ENCODE measurements at places on chromosomes 4 and X.
A peak's percentile ranks its signal among the peaks of the same experiment; 100 is the strongest.

- DNase-seq, result peak; percentile 1
These were observed 26.0 kb downstream of the CAPN6 start for GRCh38 chrX:111244235-111244750.

DNA sequence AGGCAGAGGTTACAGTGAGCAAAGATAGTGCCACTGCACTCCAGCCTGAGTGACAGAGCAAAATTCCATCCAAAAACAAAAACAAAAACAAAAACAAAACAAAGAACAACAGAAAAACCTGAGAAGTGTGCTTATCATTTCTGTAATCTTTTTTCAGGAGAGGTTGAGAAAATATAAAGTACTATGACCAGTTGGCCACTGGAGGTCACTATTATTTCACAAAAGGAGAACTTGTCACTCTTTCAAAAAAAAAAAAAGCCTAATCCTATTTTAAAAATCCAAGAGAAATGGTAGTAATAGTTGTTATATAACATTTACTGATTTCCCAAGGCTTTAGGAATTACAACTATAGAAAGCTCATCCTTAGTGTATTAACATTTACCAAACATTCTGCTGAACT, 24.9 kb upstream of the RNF150 start:
- DNase-seq, result peak; percentile 38

GRCh38 chr4:157591245-157591644, 370.7 kb downstream of the GRIA2 start:
- DNase-seq, result no peak

DNA sequence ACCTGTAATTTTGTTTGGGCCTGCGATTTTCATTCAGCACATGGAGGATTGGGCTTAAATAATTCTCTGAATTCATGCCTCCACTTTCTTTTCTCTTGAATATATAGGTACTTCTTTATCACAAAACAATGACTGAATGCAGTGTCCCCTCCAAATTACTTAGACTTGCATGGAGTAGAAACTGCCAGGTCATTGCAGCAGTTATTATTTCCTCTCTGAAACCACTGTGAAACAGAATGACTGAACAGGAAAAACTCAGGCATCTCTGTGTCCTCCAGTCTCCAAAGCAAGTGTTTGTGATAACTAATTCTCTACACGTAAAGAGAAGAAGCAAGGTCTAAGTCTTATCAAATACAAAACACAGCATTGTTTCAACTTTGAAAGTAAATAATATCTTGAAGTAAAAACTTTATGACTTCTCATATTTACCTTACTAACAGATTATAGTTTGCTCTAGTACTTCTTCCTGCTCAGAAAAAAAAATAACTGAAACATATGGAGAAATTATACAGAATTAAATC, 144.5 kb upstream of the DIAPH2 start:
- DNase-seq, result no peak

DNA sequence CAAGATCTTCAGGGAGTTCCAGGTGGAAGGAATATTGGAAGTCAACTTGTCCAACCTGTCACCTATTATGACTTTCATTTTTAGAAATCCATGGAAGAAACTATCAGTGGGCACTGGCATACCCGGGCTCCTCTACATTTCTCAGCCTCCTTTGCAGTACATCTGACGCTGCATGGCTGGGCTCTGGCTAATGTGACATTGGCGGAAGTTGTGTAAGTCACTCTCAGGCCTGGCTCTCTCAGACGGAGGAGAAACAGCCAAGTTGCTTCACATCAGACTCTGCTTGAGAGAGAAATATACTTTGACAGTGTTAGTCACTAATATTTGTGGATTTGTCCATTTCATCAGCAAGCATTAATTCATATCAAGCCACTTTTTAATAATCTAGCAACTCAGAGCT, 4.5 kb downstream of the DCHS2 start:
- no peak for DNase-seq

DNA sequence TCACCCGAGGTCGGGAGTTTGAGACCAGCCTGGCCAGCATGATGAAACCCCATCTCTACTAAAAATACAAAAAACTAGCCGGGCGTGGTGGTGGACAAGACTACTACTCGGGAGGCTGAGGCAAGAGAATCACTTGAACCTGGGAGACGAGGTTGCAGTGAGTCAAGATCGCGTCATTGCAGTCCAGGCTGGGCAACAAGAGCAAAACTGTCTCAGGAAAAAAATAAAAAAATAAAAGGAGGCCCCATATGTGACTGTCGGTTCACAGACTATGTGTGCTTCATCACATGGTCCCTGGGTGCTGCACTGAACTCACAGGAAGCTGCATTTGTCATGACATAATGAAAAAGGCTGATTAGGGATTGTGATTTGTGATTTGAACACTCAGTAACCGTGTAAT, 6.4 kb downstream of the TRIML1 start:
- DNase-seq, result no peak

- DNase-seq, result no peak
These were observed 88.6 kb upstream of the FRMPD3 start for GRCh38 chrX:107360788-107361360.

GRCh38 chr4:26094076-26094475, 180.1 kb downstream of the SMIM20 start:
- no peak for DNase-seq

- no peak for DNase-seq
These were observed 63.8 kb downstream of the PTPN13 start for GRCh38 chr4:86657910-86658309.

DNA sequence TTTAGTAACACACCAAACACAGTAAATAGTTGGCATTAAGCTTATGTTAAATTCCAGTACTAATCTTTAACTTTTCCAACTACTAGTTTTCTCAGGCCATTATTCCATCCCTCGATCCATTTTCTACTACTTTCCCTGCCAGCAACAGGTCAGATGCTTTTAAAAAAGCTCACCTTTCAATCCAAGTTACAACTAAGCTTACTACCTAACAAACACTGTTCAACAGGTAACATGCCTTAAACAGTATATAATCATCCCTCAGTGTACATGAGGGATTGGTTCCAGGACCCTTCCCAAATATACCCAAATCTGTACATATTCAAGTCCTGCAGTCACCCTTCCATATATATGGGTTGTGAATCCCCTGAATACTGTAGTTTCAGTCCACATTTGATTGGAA, 5.5 kb downstream of the CCNA2 start:
- DNase-seq, result no peak

GRCh38 chr4:98363431-98363830, 102.2 kb downstream of the RAP1GDS1 start:
- DNase-seq, result no peak

DNA sequence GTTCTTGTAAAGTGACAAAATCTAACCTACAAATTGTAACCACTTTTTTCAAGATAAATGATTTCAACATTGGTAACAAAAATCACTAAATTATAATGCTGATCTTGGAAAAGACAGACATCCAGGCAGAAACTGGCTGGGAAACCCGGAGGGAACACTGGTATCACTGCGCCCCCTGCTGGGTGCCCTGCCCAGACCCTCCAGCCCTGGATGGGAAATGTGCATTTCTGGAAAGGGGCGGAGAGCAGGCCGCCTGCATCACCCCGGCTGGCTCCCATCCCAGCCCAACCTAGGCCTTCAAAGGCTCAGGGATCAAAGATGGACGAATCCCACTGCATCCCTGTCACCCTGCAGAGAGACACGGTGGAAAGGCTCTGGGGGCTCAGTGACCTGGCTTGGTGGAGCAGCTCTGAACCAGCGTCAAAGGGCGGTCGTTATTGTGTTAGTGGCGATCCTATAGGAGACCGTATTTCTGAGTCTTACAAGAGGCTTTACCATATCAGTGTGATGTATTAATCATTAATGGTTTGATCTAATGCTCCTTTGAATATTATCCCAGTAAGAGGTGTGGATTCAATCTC, 37.3 kb downstream of the ACOX3 start:
- peak; percentile 68 for DNase-seq

DNA sequence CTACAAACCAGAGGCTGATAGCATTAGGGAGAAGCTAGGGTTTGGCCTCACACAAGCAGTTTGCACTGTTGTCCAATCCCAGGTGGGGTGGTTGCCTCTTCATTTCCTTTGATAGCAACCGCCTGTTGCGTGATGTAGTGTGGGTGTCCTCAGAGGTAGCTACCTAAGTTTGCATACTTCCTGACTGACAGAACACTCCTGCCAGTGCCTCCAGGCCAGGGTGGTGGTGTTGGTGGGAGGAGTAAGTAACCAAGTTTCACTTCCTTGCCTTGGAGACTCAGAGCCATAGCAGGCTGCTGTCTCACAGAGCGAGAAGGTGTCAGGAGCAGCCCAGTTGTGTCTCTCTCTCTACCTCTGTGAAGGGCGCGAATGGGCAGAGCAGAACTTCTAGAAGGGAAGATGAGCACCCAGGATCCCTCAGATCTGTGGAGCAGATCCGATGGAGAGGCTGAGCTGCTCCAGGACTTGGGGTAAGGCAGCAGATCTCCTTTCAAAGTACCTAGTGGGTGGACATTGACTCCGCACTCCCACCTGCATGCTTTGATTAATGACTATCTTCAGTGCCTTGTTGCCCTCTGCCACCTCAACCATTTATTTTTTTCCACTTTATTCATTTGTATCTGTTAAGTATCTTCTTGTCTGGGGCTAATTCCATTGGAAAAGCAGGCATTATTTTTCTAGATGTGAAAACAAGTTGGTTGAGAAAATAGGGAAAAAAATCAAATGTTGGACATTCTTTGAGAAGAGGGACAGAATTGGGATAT, at the start of gene DAPP1:
Gene DAPP1, plus strand, starts transcription at position 283 of the 764 bp plus-strand sequence. Its CDS starts 87 bp downstream, at position 370.
- DNase-seq, result peak; percentile 96

- DNase-seq, result no peak
These were observed 65.5 kb upstream of the HGFAC start for GRCh38 chr4:3376266-3376665.

- DNase-seq, result peak; percentile 66
These were observed 74.0 kb upstream of the BCOR start for GRCh38 chrX:40171513-40172400.

DNA sequence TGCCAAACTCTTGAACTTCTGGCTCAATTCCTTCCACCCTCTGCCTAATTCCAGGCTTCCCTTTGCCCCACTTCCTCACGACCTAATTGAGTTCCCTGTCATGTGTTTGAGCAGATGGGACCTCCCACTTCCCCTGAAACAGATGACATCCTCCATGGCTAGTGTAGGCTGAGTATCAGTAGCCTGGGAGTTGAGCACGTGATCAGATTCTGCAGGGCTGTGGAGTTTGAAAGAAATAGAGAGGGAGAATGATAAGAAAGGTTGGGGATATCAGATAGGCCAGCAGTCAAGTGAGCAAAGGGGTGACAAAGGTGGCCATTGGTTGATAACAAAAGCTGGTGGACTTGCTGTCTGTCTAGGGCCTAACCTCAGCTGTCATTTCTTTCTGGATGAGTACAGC, 18.8 kb upstream of the NWD2 start:
- DNase-seq, result no peak

DNA sequence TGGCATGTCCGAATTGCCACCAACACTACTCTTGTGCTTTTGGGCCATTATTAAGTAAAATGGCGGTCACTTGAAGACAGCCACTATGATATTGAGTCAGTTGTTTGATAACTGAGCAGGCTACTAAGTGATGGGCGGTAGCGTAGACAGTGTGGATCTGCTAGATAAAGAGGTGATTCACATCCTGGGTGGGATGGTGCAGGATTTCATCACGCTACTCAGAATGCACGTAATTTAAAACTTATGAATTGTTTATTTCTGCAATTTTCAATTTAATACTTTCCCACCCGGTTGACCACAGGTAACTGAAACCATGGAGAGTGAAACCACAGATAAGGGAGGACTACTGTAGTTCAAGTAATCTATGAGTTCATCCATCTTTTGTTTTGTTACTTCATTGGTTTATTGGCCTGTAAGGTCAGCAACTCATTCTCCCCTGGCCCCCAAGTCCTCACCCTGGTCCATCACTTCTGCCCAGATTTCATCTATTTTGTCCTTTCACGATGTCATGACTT, 2.9 kb downstream of the ARAF start:
- no peak for DNase-seq

GRCh38 chr4:25956260-25956659, 42.2 kb downstream of the SMIM20 start:
- DNase-seq, result no peak

All from OCI-LY7 (cell line).